ENCODE measurements at places on chromosomes 7 and 10. TPM values are rescaled to one million over a fixed set of nuclear protein-coding genes. Genes with fewer than 3 reads are reported as not detected.

Gene INA
- not detected for total RNA-seq

GRCh38 chr10:86284355-86285105, 82.1 kb downstream of the GRID1 start:
- no peak for DNase-seq

Gene ABLIM1
- total RNA-seq: 52.5 TPM

Gene C10orf90
- not detected for total RNA-seq

GRCh38 chr7:110940756-110941155, 150.2 kb upstream of the LRRN3 start:
- DNase-seq: no peak

DNA sequence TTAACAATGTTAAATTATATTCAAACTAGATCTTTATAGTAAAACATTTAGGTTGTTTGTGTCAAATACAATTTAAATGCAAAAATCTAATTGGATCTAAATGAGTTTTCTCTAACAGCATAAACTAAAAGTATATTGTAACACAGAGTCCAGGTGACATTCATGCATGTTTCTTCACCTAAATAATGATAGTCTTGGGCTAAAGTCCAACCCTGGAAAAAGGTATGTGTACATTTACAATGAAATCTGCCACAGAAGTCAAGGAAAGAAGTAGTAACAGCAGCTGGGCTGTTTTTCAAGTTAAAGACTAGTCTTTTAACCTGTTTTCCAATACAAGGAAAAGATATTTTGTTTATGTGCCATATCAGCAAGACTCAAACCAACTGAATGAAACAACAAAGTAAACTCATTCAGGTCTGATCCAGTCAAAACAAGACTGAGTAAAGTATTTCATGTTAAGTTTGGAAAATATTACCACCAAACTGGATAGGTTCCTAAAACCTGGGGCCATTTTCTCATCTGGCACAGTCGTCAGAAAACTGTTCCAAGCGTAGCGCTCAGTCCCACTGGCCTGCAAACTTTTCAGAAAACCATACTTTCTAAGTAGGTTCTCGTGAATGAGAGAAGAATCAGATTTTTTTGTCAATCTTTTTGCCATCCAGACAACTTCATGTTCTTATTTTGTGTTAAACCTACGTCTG, 349.2 kb downstream of the HGF start:
- DNase-seq: no peak
